Muscle of arm (tissue), 14 donors: ENCODE measurements at places on chromosomes 11 and 22. TPM values are rescaled to one million over a fixed set of nuclear protein-coding genes. Genes with fewer than 3 reads are reported as not detected.

- DNase-seq = no peak
Observed at GRCh38 chr11:132080127-132080526, 709.7 kb downstream of the NTM start.

DNA sequence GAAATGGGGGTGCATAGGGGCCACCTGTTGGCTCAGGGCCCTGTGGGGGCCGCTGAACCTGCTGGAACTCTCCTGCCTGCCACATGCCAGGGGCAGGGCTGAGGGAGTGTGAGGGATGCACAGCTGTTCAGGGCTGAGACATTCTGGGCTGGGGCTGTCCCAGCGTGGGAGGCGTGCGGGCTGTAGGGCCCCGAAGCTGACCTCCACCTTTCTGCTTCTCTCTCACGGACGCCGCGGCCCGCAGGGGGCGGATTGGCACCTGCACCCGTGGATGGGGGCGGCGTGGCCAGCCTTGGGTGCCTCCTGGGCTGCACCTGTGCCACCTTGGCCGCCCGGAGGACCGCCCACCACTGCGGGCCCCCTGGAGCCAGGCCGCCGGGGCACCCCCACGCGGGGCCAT is 4.1 kb downstream of the CCDC188 start:
- no peak for DNase-seq

DNA sequence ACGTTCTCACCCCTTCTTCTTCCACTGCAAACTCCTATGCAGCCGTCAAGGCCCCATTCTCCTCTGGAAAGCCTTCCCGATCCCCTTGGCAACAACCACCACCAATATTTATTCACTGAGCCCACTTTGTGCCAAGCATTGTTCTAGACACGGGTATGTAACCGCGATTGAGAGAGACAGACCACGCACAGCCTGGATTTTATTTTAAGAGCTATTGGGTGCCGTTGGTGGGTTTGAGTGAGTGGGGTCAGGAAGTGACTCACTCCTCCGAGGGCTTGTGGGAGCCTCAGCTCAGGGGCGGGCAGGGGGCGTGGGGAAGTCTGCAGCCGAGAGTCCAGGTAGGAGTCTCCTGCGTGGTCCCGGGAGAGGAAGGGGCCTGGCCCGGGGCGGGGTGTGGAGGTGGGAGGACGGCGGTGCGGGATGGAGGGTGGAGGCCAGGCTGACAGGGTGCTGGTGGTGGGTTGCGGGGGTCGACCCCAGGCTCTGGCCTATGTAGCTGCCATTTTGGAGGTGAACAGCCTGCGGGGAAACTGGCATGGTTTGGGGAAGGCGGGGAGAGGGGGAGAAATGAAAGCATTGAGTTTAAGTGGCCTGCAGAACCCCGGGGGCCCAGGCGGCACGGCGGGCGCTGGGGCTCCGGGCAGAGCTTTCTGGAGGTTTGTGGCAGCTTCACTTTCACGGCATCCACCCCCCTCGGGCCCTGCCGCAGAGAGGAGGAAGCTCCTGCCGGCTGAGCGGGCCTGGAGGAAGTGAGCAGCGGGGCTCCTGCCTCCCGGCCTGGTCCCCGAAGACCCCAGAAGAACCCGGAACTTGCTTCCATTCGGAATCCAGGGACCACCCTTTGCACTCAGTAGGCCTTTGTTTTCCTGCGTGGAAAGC is 547 bp downstream of the PARVG start:
- DNase-seq = no peak

DNA sequence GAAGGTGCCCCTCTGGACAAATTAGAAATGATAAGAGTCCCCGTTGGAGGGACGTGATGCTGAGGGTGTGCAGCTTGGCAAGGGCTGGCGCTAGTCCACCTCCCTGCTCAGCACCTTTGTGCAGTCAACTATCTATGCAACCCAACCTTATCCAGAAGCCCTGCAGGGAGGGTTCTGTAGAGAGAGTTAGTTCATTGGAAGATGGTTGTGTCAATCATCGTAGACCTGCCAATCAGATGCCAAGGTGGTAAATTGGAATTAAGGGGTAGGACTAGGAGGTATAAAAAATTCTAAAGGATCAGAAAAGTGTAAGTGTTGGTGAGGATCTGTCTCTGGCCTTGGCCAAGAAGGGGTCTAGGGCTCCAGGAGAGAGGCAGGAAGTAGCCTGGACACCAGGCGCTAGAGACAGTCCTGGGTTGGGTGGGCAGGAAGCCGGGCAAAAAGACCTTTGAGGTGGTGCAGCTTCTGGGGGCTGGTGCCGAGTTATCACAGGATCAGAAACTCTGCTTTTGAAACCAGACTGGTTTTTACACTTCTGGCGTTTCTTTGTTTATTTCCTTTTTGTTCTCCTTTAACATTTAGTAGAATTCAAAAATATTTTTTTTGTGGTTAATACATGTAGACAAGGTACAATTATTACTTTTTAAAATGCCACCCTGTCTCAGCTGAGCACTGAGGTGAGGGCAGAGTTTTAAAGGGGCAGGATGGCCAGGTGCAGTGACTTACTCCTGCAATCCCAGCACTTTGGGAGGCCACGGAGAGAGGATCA is 1.6 kb downstream of the C1QTNF6 start:
- DNase-seq = peak; percentile 67

GRCh38 chr11:44319552-44320288 is 9.8 kb upstream of the ALX4 start:
- no peak for DNase-seq

- peak; percentile 87 for DNase-seq
Observed at GRCh38 chr11:83543706-83544439, 257.7 kb upstream of the CCDC90B start.

DNA sequence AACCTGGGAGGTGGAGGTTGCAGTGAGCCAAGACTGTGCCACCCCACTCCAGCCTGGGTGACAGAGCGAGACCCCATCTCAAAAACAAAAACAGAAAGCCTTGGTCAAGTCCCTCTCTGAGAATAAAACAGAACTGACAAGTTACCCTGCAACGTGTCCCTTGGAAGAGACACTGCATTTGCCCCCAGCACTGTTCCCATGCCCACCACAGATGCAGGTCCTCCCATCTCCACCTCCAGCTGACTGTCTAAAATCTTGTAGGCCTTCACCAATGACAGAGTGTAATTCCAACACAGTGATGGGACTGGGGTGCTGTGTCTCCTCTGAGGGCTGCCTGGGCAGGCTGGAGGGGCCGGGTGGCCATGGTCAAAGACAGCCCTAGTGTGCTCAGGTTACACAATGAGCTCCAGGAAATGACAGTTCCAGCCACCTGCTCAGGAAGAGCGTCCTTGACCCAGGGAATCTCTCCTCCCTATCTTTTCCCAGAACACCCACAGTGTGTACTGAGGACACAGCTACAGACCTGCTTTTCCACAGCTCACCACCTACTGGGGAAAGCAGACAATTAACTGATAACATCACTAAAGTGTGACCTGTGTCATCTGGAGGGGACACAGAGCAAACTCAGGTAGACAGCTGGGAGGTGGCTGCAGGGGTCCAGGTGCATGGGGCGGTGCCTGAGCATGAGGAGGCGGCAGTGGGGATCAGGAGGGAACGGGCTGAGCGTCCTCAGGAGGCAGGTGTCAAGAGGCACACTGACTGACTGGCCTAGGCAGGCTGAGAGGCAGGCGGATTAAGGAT is 56.4 kb downstream of the ARFGAP3 start:
- no peak for DNase-seq

DNA sequence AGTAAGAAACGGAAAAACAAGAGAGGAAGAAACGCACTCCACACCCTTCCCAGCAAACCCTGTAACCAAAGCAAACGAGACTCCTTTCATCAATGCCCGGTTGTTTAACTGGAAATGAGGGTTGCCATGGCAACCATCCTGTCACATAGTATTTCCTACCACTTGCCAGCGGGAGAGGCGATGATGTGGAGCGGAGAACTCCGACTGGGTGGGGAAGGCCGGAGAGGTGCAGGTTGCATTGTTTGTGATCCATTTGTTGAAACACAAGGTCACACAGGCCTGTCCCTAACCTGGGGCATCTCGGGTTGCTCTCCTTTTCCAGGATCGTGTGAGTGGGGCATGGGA is 609.9 kb downstream of the BUD13 start:
- DNase-seq = no peak

CARD18 gene
- not detected for polyA plus RNA-seq

KRTAP5-7 gene
- polyA plus RNA-seq = 0.19 TPM

IGSF22 gene
- 3.2 TPM for polyA plus RNA-seq
